ENCODE measurements at places on chromosomes 5 and 9.
A peak's percentile ranks its signal among the peaks of the same experiment; 100 is the strongest.

GRCh38 chr9:75064307-75065025 is 23.5 kb downstream of the NMRK1 start:
- DNase-seq = no peak
- no peak overlapping the region for H3K4me3 ChIP-seq
- H3K27ac ChIP-seq = no peak overlapping the region
- H3K4me1 ChIP-seq = no peaks in the 10 kb centered on the region

DNA sequence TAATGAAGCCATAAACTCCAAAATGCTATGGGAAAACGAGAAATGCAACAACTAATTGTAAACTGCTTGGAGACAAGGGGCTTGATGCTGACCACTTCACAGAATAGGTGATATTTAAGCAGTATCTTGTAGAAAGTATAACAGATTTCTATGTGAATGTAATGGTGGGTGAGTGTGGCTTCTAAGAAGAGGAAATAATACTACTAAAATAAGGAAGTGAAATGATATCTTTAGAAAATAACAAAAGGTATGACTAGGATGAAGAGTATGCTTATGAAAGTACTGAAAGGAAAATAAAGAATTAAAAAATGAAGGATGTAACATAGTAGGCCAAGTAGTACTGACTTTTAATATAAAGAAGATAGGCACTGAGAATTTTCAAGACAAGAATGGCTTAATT is 94.2 kb downstream of the AGTPBP1 start:
- no peaks in the 10 kb centered on the region for H3K4me1 ChIP-seq
- no peaks in the 10 kb centered on the region for H3K27me3 ChIP-seq
- no peak overlapping the region for H3K4me3 ChIP-seq
- H3K36me3 ChIP-seq = no peaks in the 10 kb centered on the region
- H3K27ac ChIP-seq = no peak overlapping the region
- DNase-seq = no peak

DNA sequence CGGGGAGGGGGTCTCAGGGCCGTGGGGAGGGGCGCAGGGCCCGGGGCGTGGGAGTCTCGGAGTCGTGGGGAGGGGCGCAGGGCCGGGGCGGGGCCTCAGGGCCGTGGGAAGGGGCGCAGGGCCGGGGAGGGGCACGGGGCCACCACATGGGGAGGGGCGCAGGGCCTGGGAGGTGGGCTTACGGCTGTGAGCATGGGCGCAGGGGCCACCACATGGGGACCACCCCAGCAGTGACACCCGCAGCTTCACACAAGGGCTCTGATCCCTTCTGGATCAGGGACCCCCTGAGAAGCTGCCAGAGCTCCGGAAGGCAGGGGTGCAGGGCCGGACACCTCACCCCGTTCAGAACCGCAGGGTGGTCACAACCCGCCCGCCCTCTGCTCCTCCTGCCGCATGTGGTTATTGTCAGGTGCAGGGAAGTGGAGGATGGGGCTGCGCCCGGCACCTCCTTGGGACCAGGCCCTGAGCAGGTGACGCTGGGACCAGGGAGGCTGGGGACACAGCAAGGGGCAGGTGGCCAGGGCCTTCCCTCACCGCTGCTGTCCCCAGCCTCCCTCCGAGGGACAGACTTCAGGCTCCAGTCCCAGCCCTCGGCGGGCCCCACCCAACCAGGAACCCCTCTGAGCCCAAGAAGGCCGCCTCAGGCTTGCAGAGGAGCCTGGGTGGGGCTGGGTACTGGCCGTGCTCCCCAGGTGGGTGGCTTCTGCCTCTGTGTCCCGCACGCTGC is 53.7 kb downstream of the EXD3 start:
- H3K27me3 ChIP-seq = no peaks in the 10 kb centered on the region
- H3K36me3 ChIP-seq = no peaks in the 10 kb centered on the region
- H3K27ac ChIP-seq = no peak overlapping the region
- no peak for DNase-seq
- H3K4me3 ChIP-seq = no peak overlapping the region

DNA sequence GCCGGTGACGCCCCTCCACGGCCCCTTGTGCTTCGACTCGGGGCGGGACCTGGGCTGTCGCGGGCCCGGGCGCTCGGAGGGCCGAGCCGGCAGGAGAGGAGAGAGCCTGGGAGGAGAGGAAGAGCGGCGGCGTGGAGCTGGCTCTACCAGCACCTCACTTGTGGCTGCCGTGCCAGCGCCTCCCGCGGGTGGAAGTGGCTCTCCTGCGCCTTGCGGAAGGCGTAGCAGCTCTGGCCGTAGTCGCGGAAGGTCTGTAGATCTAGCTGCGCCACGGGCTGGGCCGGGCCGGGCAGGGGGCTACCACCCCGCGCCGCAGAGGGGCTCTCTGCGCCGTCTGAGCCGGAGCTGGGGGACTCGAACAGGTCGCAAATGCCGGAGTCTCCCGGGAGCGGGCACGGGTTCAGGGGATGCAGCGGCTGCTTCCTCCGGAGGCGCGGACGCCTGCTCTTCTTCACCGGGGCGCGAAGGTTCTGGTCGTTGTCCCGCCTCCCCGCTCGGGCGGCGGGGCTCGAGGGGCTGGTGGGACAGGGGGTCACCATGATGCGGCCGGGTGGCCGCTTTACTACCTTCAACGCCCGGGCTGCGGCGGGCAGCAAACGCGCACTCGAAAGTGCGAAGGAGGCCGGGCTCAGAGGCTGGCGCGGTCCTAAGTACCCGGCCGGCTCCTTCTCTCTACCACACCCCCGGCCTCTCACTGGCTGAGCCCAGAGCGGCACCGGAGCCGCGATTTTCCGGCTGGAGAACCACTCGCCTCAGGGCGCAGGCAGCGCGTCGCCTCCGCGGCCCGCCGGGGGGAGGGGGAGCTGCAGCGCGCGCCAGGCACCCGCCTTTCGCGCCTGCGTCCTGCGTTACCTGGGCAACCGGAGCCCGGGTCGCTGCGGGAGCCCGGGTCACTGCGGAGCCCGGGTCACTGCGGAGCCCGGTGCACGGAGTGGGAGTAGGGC is at the start of gene CCNO:
TSS of gene CCNO (minus strand) at position 624 of the 944 bp plus-strand sequence. CDS start at position 539, 85 bp downstream.
- peak within 1 kb of the TSS; percentile 39 for H3K4me3 ChIP-seq
- no peaks in the 10 kb centered on the region for H3K4me1 ChIP-seq
- peak; percentile 76 for DNase-seq
- H3K27ac ChIP-seq = peak within 1 kb of the TSS; percentile 57
- no peaks in the 10 kb centered on the region for H3K27me3 ChIP-seq
- no peaks in the 10 kb centered on the region for H3K36me3 ChIP-seq

All from prostate gland (tissue), 2 donors.